Stimulated activated CD4-positive, alpha-beta T cell treated with anti-CD3 and anti-CD28 coated beads, TNF-alpha, amount 100 ng/mL, for 1 hour (primary cell): ENCODE measurements at places on chromosomes 12 and 14.

GRCh38 chr14:42624980-42625761 lies 1018.5 kb downstream of the LRFN5 start:
- no peak for DNase-seq

DNA sequence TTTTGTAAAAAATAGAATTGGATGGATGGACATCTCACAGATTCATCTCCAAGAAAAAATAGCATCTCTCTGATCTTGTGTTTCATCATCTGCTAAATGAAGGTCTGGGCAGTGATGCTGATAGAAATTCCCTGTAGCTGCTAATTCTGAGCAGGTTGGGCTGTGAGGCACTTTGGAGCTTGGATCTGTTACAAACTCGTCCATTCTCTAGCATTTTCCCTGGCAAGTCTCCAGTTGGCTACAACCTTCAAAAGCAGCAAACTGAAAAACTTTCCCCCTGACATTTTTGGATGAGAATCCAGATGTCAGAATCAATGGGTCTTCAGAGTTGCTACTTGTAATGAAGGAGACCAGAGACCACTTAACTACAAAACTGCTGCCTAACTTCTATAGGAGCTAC lies 72.7 kb downstream of the TPH2 start:
- DNase-seq: no peak

DNA sequence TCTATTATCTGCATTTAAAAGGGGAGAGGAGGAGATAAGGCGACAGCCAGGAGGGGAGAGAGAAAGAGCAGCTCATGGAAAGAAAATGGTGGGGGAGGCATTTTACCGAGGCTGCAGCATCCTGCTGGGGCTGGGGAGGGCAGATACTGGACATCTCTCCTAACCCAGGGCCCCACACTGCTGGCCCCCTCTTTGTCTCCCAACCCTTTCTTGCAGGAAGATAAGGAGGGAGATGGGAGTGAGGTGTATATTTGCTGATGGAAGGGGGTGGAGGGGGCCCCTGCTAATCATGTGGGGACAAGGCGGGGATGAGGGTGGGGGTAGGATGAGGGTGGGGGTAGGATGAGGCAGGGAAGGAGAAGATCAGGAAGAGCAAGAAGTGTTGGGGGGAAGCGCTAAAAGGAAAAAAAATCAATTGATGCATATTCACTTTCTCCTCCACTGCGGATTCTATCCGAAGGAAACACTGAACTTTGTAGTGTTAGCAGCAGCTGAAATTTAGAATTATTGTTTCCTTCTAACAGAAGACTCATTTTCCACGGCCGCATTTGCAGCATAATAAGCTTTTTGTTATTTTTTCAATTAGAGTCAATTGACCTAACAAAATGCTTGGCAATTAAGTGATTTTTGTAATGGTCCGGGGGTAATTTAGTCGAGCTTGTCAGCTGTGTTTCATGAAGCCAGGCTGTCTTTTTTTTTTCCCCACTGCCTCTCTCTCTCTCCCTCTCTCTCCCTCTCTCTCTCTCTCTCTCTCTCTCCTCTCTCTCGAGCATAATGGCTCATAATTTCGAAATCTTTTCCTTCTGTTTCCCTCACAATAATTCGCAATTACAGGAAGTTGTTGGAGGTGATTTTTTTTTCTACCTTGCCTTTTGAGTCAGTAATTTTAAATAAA lies 1134.6 kb downstream of the BCL11B start:
- DNase-seq: no peak

DNA sequence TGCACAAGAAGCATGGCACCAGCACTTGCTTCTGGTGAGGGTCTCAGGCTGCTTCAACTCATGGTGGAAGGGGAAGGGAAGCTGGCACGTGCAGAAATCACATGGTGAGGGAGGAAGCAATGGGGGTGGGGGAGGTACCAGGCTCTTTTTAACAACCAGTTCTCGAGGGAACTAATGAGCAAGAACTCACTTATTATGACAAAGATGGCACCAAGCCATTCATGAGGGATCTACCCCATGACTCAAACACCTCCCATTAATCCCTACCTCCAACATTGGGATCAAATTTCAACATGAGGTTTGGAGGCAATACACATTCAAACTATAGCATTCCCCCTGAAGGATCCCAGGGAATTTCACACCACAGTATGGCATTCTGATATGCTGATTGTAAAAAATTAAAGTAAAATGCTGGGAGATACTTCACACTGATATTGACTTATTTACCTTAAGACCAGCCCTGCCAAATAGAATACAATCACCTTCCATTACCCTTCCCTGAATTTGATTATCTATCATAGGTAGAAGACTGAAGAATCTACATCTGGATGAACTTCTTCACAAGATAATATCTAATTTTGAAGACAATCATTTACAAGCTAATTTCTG lies 201.7 kb upstream of the PLXNC1 start:
- DNase-seq: no peak

GRCh38 chr14:97033556-97034081 lies 236.4 kb downstream of the VRK1 start:
- no peak for DNase-seq

DNA sequence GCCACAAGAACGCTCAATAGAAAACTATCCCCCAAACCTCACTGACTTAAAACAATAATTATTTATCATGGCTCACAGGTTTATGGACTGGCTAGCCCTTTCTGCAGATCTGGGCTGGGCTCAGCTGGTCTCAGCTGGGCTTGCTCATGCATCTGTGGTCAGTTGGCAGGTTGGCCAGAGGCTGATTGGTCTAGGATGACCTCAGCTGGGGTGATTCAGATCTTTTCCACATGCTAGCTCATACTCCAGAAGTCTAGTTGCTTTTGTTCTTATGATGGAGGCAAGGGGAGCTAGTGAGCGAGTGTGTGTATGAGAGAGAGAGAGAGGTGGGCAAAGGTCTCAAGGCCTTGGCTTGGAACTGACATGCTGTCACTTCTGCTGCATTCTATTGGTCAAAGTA lies 181.2 kb upstream of the NRXN3 start:
- DNase-seq: no peak

- no peak for DNase-seq
These were observed 474 bp upstream of the CIT start for GRCh38 chr12:119877639-119877948.

DNA sequence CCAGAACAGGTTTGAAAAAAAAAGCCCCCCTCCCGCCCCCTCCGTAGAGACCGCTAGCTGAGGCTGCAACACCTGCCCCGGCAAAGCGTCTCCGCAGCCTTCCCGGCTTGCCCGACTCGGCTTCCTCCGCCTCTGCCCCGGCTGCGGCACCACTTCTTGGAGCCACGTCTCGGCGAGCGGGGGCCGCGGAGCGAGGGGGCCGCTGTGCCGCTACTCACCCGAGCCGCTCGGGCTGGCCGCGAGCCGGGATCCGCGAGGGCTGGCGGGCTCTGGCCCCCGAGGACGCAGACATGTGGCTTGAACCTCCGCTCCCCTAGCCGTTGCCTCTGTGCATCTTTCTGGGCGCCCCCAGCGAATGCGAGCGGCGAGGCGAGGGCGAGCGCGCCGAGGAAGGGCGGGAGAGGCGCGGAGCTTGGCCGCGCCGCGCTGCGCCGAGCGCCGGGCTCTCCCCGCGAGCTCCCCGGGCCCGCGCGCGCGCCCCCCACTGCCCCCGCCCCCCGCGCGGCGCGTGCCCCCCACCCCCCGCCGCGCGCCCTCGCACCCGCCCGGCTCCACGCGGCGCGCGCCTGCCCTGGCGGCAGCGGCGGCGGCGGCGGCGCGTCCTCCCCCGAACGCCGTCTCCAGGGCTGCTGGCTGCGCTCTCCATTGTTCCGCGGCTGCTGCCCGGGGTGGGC lies 249.5 kb downstream of the APAF1 start:
- DNase-seq: no peak

DNA sequence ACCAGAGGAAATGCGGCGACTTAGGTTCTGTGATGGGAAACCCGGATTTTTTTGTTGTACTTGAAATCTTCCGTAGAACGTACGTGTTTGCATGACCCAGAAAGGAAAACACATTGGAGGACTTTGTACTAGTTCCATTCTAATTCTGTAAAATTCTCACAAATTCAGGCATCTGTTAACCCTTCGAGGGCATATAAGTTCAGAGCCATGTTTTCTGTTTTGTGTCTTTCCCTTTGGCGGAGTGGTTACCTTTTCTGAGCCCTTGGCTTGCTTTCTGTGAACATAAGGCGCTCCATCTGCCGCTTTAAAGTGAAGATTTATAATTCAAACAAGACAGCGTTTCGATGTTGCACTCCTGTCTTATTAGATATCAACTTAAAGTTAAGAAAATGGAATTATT lies 34.2 kb downstream of the BICD1 start:
- DNase-seq: no peak

- DNase-seq: no peak
These were observed 3.2 kb upstream of the PYGL start for GRCh38 chr14:50947446-50947845.

DNA sequence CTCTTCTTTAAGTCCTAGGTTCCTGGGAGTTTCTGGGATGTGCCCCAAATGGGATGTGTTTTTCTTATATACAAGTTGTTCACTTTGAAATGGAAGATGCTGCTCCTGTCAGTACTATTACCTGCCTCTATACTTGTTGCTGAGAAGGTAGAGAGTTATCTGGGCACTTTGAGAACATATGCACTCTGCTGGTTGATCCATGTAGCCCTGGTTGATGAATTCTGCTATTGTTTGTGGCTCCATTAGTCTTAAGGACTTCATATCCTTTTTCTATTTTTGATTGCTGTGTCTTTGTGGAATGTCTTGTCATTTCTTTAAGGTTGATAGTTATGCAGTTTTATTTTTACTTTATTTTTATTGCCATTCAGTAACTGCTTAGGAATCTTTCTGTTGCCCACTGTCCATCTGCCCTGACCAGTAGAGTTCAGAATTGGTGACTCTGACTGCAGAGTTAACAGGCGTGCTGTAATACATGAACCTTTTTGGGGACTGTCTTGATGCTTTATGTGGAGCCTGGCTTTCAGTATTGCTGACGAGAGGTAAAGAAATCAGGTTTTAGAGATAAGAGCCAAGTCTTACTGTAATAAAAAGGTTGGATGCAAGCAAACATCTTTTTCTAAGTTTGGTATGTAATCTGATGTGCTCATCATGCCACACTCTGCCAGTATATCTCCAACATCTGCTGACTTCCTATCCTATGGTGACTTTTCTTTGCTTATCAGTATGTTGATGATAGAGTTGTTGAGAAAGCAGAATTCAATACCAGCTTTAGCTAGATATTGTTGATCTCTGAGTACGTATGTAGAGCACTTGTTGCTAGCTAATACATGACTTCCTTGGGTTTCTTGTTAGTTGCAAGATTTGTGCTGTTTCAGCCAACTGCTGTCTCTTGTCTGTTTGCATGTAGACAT lies 1.6 kb downstream of the GMPR2 start:
- DNase-seq: no peak

DNA sequence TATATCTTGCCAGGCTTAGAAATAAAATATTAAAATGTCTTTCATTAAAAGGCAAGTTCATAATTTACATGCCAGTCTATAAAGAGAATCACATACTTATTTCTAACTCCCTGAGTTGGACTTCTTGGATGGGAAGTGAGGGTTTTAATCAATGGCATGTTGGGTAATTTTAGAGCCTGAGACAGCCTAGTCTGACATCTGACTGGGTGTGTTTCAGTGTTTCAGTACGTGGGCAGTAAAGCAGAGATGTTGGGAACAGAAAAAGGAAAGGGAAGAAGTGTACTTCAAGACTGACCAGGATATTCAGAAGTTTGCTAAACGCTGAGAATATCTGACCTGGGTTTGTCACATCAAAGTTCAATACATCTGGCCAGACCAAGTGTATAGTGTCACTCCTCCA lies 171.8 kb downstream of the BTG1 start:
- no peak for DNase-seq

DNA sequence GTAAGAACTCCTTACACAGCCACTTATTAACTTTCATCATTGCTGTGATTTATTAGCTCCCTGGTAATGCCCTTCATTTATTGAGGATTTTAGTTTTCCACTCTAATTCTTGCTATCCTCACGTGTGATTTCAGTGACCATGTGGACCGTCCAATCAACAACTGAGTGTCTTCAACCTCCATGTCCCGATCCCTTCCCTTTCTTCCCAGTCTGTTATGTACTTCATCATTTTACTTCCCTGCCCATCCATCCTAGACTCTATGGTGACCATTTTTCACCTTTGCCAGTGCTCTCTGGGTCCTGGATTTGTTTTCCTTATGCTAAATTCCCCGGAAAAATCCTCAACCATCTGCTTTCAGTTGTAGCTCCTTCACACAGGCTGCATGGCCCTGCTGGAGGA lies 111.0 kb downstream of the MSRB3 start:
- DNase-seq: no peak
